ENCODE measurements at places on chromosomes 2 and 18.
A peak's percentile ranks its signal among the peaks of the same experiment; 100 is the strongest.

GRCh38 chr18:76234676-76235060, 260.4 kb downstream of the ZNF516 start:
- no peak for DNase-seq

GRCh38 chr2:197873293-197873701, 68.9 kb downstream of the PLCL1 start:
- no peak for DNase-seq

DNA sequence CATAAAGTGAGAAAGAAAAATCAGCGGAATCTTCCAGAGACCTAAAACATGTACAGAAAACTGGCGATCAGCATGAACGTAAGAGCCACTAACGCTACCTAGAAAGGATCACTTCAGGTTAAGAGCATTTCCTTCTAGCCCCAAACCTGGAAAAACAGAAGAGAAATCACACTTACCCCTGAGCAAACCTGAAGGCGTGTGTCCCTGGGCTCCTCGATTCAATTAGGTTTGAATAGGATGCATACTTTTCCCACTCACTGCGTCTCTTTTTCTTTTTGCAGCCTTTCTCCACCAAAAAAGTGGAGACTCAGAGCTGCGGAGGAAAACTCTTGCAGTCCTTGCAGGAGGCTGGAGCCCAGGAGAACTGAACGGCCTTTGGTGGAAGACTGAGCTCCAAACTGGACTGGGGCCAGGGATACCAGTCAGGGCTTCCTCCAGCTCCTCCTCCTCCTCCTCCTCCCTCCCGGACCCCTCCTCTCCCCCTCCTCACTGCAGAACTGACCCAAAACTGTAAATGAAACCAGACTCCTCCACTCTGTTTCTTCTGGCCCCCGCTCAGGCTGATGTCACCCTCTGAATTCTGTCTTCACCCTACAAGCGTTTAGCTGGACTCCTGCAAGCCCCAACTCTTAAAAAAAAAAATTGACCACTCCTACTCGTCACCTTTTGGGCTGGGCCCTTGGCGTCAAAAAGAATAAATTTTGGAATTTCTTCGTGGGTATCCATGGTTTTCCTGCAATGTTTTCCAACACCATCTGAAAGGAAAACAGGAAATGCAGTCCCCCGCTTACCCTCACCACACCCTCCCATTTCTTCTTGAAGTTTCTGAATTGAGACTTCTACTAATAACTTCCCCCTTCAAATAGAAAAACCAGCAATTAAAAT, at the start of gene COL6A3:
COL6A3 (minus strand) TSS at position 388 of the 885 bp plus-strand sequence. CDS start 17,347 bp downstream, outside the sequence.
- no peak for DNase-seq

DNA sequence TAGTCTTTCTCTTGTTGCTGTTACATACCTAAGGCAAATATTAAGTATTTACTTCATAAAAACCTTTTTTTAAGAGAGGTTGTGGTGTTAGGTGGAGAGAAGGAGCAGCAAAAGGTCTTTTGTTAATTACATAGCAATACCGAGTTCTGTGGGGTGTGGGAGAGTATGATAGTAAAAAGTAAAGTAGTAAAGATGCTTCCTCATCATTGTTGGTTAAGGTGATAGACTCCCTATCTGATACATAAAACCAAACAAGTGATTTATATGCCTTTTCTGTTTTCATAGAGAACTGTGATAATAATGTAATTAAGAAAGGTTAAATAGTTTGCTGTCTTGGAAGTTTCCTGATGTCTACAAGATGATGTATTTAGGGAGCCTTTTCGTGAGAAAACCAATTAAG, 75.4 kb downstream of the EML4 start:
- DNase-seq, result no peak

DNA sequence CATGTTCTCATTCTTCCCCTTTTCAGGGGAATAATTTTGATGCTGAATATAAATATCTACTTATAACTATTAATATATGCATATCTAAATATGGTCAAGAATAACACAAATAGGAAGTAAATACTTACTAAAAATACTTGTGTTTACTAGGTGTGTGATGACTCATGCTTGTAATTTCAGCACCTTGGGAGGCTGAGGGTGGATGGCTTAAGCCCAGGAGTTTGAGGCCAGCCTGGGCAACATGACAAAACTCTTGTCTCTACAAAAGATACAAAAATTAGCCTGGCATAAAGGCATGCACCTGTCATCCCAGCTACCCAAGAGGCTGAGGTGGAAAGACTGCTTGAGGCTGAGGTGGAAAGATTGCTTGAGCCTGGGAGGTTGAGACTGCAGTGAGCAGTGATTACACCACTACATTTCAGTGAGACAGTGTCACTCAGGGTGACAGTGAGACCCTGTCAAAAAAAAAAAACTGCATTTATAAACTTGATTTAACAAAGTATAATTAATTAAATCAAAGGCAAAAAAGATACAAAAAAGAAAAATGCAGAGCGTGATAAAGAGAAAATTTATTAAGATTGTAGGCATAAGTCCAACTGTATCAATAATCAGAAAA, 703.1 kb upstream of the VRK2 start:
- DNase-seq, result no peak

DNA sequence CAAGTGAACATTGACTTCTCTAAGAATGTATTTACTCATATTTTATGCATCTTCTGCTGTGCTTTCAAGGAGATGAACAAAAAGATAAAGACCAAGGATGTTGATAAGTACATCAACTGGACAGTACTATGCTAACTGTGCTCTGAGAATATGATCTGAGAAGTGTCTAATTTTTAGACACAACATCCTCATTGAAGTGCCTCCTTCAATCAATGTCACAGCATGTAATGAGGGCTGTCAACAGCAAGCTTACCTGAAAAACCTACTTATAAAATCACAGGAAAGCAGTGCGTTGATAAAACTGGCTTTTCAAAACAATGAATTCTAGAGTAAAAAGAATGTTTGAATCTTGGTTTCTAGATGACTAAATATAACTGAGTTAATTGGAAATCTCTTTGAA, 452.9 kb upstream of the DSEL start:
- DNase-seq, result no peak

DNA sequence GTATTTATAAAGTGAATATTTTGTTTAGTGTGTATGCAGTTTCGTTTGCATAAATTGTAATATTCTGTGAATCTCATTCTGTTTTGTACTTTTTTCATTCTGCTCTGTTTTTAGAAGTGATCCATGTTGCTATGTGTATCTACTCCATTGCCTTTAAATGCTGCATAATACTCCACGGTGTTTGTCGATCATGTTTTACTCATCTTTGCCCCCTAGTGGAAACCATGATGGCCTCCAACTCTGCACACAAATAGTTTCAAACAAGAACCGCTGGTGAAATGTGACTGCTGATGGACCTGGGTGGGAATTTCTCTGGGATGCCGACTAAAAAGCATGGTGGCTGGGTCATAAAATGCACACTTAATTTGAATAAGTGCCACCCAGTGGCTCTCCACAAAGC, 32.0 kb upstream of the SKOR2 start:
- DNase-seq, result peak; percentile 44

GRCh38 chr2:216970359-216970915, 110.6 kb upstream of the TNP1 start:
- DNase-seq, result no peak

- DNase-seq, result no peak
Measured at GRCh38 chr18:32349728-32350395, 120.8 kb downstream of the GAREM1 start.

- DNase-seq, result no peak
Measured at GRCh38 chr2:98463988-98464771, 19.5 kb downstream of the INPP4A start.

GRCh38 chr2:181051861-181052522, 71.6 kb downstream of the UBE2E3 start:
- no peak for DNase-seq

- no peak for DNase-seq
Measured at GRCh38 chr18:39178166-39178565, 1612.6 kb upstream of the CELF4 start.

GRCh38 chr2:207051385-207051965, 112.2 kb downstream of the CPO start:
- no peak for DNase-seq

- DNase-seq, result peak; percentile 5
Measured at GRCh38 chr2:111640480-111640879, 243.5 kb downstream of the ANAPC1 start.

Measured in NCI-H1417 (cell line).